ENCODE measurements at places on chromosomes 16 and 17. TPM values are rescaled to one million over a fixed set of nuclear protein-coding genes. Genes with fewer than 3 reads are reported as not detected.
A peak's percentile ranks its signal among the peaks of the same experiment; 100 is the strongest.

DNA sequence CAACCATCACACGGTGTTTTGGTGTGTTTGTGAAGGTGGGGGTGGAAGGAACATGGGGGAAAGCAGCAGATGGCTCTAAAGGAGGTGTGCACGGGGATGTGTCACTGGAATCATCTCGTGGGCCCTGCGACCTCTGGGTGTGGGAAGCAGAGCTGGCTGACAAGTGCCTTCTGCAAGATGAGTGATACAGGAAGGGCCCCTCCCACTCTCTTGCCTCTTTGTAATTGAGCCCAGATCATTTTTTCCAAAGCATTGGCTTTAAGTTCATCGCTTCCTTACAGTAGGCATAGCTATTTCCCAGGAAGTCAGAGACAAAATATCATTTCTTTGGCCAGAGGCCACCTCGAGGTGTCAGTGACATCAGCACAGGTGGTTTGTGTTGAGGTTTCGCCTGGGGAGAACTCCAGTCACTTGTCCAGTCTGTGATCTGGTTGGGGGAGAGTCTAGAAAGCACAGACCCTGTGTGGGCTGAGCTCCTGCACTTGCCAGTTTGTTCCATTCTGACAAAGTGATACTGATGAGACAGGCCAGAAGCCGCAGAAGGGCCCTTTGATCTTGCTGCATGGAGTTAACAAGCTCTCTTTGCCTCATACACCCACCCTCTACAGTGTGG, 20.6 kb upstream of the SNTB2 start:
- no peak for DNase-seq

The STAC2 gene
- polyA plus RNA-seq, result 0.13 TPM

GRCh38 chr16:88505405-88506082, 52.5 kb downstream of the ZFPM1 start:
- DNase-seq, result peak; percentile 44

The GDE1 gene
- 30.8 TPM for polyA plus RNA-seq

- no peak for DNase-seq
These were observed 1.4 kb downstream of the THUMPD1 start for GRCh38 chr16:20740007-20740883.

DNA sequence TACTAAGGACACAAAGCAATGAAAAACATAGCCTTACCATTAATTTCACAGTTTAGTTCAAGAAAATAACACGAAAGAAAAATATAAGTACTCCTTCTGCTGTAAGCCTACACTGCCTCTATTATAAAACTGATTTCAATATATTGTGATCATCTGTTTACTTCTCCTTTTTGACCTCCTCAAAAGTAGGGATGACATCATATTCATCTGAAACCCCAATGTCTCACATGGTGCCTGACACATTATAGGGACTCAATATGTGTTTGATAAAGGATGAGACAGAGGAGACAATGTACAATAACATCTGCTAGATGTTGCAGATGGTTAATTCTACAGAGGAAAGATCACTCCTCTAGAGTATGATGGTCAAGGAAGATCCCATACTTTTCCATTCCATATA, 118.4 kb upstream of the NOG start:
- DNase-seq, result no peak

The ZNF286A gene
- polyA plus RNA-seq, result 11.7 TPM

The ANKRD40CL gene
- polyA plus RNA-seq, result not detected

The FBXL19 gene
- 5.4 TPM for polyA plus RNA-seq

GRCh38 chr17:60110586-60110985, 31.9 kb upstream of the HEATR6 start:
- no peak for DNase-seq

- no peak for DNase-seq
These were observed at the start of gene TOX3 for GRCh38 chr16:52547004-52547833. Gene TOX3 (minus strand): TSS chr16:52547143. CDS start chr16:52546723, 420 bp downstream.

The REXO5 gene
- 1.8 TPM for polyA plus RNA-seq

The PDE6G gene
- polyA plus RNA-seq, result 0.25 TPM

DNA sequence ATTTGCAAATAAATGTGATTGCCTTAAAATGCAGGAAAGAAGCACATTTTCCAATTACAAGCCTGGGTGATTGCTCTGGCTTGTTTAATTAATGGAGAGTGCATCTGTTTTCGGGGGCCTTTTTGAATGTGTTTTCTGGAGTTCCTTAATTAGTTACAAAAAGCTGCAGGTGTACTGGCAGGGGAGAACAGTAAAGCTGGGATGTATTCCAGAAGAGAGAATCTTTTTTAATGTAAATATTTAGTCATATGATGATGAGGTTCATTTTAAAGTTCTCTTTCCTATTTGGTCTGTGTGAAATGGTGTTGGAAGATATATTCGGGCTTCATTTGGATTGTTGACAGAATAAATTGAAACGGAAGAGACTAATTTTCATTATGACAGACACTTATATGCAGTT, 70.9 kb upstream of the N4BP1 start:
- no peak for DNase-seq

GRCh38 chr16:85704900-85705846, 16.4 kb upstream of the GINS2 start:
- no peak for DNase-seq
